ENCODE measurements at places on chromosomes 2 and 18.

DNA sequence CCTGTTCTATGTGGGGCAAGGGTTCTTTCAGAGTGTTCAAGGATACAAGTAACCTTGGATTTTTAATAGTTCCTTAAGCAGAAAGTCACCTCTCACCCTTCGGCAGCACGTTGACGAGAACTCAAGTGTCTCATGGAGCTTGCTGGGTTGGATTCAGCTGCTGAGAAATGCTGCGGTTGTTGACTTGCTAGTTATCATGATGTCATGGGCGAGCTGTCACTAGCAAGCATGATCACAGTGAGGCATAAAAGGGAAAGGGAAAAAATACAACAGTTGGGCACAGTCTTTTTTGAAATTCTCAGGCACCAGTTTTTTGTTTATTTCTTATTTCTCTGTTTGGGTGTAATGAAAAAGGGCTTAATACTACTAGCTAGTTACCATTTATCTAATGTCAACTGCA, 53.2 kb downstream of the ADCYAP1 start:
- no peaks in the 10 kb centered on the region for H3K36me3 ChIP-seq
- peaks cover 3% of the 10 kb centered on the region for H3K4me1 ChIP-seq
- DNase-seq: no peak
- no peak overlapping the region for H3K27ac ChIP-seq

DNA sequence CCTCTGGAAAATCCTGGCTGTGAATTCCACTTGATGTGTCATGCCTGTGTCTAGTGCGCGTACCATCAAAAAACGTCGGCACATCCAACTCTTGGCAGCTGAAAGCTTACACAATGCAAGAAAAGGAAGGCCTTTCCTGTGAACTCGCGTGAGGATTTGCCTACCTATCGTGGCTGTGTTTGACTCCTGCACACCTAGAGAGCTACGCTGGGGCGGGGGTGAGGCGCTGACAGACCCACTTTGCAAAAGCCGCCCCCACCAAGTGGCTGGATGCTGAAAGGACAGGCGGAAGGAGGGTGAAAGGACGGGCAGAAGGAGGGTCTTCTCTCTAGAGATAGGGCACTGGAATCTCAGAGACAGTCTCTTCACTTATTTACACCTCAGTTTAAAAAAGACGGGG, 270.1 kb downstream of the EIPR1 start:
- no peaks in the 10 kb centered on the region for H3K36me3 ChIP-seq
- no peak overlapping the region for H3K4me3 ChIP-seq
- H3K27ac ChIP-seq: no peak overlapping the region
- H3K27me3 ChIP-seq: no peaks in the 10 kb centered on the region
- no peak for DNase-seq

- H3K27me3 ChIP-seq: no peaks in the 10 kb centered on the region
- H3K4me1 ChIP-seq: peaks cover 2% of the 10 kb centered on the region
- peaks cover 45% of the 10 kb centered on the region for H3K36me3 ChIP-seq
- H3K4me3 ChIP-seq: no peak overlapping the region
- no peak overlapping the region for H3K27ac ChIP-seq
Observed at GRCh38 chr2:222604749-222605515, 51.0 kb downstream of the FARSB start.

DNA sequence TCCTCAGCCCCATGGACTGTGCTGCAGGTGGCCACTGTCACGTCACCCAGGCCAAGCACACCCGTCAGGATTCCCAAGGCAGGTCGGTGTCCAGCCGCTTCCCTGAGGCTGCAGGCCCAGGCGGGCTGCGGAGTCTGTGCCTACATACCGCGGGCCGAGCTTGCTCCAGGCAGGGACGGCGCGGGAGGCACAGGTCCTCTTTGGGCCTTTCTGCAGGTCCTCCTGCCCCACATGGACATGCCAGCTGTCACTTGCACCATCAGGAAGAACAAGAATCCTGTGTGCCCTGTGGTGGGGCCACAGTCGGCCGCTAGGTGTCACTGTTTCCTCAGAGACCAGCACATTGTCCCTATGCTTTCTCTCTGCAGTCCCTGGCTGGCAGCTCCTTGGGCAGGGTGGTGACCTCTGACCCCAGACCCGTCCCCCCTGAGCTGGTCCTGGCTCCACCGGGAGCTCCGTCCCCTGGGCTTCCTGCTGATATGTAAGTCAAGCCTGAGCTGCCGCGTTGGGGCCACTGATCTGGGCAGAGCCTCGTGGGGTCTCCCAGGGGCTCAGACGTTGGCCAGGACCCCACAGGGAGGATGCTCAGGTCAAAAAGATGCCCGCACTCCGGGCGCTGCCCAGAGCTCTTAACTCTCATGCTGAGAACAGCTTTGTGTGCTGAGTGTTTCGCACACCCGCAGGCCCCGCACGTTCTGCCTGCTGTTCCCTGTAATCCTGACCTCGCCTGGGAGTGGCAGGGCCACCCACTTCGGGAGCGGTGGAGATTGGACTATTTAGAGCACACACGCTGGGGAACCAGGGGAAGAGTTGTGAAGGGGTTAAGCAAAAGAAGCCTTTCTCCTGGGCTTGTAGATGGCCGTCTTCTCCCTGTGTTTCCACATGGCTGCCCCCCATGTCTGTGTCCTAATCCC, 17.3 kb upstream of the AGXT start:
- H3K4me1 ChIP-seq: no peaks in the 10 kb centered on the region
- no peak overlapping the region for H3K27ac ChIP-seq
- peak; percentile 90 for DNase-seq
- H3K27me3 ChIP-seq: no peaks in the 10 kb centered on the region
- no peaks in the 10 kb centered on the region for H3K36me3 ChIP-seq
- no peak overlapping the region for H3K4me3 ChIP-seq

GRCh38 chr2:192072261-192072660, 122.5 kb downstream of the TMEFF2 start:
- H3K36me3 ChIP-seq: no peaks in the 10 kb centered on the region
- DNase-seq: no peak

- H3K4me1 ChIP-seq: no peaks in the 10 kb centered on the region
- no peaks in the 10 kb centered on the region for H3K36me3 ChIP-seq
- H3K27ac ChIP-seq: no peak overlapping the region
- no peaks in the 10 kb centered on the region for H3K27me3 ChIP-seq
- no peak overlapping the region for H3K4me3 ChIP-seq
Observed at GRCh38 chr2:132581591-132581990, 88.4 kb downstream of the LYPD1 start.

DNA sequence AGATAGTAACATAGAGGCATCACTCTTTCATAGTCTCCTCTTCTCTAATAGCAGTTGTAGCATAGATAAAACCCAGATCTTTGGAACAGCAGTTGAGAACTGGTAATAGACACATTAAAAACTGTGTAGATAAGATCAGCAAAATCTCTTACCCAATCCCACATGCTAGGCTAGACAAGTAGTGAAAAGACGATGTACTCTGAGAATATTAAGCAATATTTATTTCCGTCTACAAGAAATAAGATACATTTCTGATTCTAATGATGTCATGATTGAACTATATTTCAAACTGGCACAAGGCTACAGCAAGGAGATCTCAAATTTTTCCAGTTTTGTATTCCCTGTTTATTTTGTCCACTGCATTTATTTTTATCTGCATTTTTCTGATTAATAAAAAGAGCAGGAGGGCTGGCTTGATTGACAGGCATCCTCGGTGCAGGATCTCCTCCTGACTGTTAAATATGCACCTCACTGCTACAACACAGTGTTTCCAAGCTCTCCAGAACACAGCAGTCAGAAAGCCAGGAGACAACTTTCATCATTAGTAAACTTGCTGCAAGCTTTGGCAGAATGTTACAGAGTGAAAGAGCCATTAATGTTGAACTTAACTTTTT, 73.3 kb upstream of the ATIC start:
- no peak overlapping the region for H3K27ac ChIP-seq
- no peaks in the 10 kb centered on the region for H3K36me3 ChIP-seq

DNA sequence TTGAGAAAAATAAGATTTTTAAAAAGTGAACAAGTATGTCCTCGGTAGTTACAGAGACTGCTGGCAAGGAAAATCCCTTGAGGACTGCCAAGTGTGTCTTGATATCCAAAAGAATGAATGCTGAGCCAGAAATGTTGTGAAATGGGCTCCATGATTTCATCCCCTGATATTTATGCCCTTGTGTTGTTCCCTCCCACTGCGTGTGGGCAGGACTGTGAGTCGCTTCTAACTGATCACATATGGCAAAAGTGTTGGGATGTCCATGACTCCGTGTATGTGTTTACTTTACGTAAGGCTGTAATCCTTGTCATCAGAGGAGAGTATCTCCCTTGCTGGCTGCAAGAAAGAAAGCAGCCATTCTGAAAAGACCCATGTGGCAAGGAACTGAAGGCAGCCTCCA, 285.1 kb downstream of the SS18 start:
- no peaks in the 10 kb centered on the region for H3K36me3 ChIP-seq
- H3K27me3 ChIP-seq: peaks cover 7% of the 10 kb centered on the region
- H3K27ac ChIP-seq: no peak overlapping the region
- no peak for DNase-seq
- no peaks in the 10 kb centered on the region for H3K4me1 ChIP-seq
- H3K4me3 ChIP-seq: no peak overlapping the region

DNA sequence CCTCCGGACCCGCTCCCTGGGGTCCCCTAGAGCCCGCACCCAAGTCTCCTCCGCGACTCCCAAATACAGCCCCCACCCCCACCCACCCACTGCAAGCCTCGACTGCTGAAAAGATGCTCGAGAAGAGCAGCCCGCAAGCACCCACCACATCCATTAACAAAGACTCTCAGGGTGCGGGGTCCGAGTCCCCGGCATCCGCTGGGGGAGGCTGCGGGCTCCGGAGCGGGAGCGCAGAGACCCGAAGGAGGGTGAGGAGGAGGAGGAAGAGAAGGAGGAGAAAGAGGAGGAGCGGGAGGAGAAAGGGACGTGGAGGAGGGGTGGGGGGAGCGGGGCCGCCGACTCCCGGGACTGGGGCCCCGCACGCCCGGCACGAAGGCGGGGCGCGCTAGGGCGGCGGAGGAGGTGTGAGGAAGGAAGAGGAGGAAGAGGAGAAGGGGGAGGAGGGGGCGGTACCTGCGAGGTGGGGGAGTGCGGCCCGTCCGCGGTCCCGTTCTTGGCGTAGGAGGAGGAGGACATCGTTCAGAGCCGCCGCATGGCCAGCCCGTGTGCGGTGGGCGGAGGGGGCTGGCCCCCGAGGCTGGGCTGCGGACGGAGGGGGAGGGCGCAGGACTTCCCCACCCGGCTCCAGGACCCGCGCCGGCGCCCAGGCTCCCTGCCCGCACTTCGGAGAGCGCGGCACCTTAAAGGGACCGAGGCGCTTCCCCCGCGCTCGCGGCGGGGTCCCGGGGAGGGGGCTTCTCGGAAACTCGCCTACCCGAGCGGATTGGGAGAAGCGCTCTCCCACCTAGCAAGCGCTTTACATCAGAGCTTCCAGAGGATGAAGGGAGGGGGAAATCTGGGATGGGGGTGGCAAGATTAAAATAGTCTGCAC, at the start of gene CACNB4:
Gene CACNB4 (minus strand): TSS at position 549 of the 871 bp plus-strand sequence.
- DNase-seq: peak; percentile 8
- no peak within 1 kb of the TSS for H3K27ac ChIP-seq
- H3K4me3 ChIP-seq: peak within 1 kb of the TSS; percentile 70
- no peaks in the 10 kb centered on the region for H3K36me3 ChIP-seq

- H3K4me3 ChIP-seq: no peak overlapping the region
- no peaks in the 10 kb centered on the region for H3K4me1 ChIP-seq
- DNase-seq: no peak
- H3K27me3 ChIP-seq: no peaks in the 10 kb centered on the region
- no peaks in the 10 kb centered on the region for H3K36me3 ChIP-seq
Observed at GRCh38 chr2:41399437-41400087, 648.3 kb upstream of the PKDCC start.

DNA sequence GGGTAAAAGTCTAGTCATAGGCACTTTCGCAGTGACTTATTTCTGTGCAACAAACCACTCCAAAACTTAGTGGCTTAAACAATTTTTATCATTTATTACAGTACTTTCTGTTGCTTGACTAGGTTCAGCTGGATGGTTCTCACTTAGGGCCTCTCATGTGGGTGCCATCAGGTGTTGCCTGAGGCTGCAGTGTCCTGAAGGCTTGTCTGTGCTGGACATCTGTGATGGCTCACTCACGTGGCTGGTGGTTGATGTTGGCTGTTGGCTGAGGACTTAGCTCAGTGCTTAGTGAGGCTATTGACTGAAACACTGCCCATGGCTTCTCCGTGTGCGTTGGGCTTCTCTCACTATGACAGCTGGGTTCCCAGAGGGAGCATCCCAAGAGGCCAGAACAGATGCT, 81.4 kb upstream of the GCFC2 start:
- no peaks in the 10 kb centered on the region for H3K36me3 ChIP-seq
- no peak overlapping the region for H3K4me3 ChIP-seq
- no peaks in the 10 kb centered on the region for H3K4me1 ChIP-seq
- peaks cover 3% of the 10 kb centered on the region for H3K27me3 ChIP-seq

- H3K27me3 ChIP-seq: peaks cover 16% of the 10 kb centered on the region
- H3K36me3 ChIP-seq: no peaks in the 10 kb centered on the region
- no peak overlapping the region for H3K4me3 ChIP-seq
- DNase-seq: no peak
Observed at GRCh38 chr2:1593371-1594122, 150.8 kb downstream of the PXDN start.

DNA sequence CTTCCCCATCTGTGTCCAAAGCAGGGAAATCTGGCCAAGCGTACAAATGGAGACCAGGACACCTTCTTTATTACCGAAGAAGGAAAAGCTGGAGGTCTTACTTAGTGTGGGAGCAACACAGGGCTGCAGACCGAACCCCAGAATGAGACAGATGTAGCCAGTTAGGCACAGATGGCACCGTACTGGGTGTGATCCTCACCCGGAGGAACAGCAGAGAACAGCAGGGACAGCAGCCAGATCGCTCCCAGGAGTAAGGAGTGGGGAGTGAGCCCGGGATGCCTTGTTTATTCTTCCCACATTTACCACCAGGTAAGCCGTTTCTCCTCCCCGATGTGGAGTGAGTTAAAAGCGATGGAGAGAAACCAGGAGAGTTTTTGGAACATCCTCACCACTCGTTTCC, 150.7 kb upstream of the SPRED2 start:
- H3K4me3 ChIP-seq: no peak overlapping the region
- H3K27me3 ChIP-seq: peaks cover 9% of the 10 kb centered on the region
- no peak for DNase-seq
- H3K36me3 ChIP-seq: no peaks in the 10 kb centered on the region
- H3K27ac ChIP-seq: no peak overlapping the region

GRCh38 chr2:136254681-136255080, 136.7 kb upstream of the CXCR4 start:
- H3K36me3 ChIP-seq: no peaks in the 10 kb centered on the region
- DNase-seq: no peak
- no peak overlapping the region for H3K4me3 ChIP-seq

DNA sequence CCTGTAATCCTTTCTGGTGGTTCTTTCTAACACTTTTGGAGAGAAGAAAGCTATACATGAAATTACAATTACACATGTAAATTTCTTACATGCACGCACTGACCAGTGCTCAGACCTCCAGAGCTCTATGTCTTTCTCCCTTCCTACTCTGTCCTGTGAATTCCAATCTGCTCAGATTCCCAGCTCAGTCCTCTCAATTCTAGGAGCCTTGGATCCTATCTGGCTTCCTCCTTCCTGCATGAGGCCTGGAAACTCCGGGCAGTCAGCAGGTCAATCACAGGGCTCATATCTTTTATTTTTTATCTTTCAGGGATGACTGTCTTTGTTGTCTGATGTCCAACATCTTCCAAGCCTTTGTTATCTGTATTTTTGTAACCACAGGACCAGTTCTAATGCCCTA, 56.0 kb downstream of the NEURL3 start:
- H3K4me1 ChIP-seq: no peaks in the 10 kb centered on the region
- H3K4me3 ChIP-seq: no peak overlapping the region
- H3K36me3 ChIP-seq: no peaks in the 10 kb centered on the region
- H3K27me3 ChIP-seq: no peaks in the 10 kb centered on the region

All from activated CD8-positive, alpha-beta T cell treated with anti-CD3 and anti-CD28 coated beads for 36 hours (primary cell).